ENCODE measurements at places on chromosomes 1 and 21. TPM values are rescaled to one million over a fixed set of nuclear protein-coding genes. Genes with fewer than 3 reads are reported as not detected.

The KCNC4 gene
- total RNA-seq = 6.5 TPM

The ACKR1 gene
- total RNA-seq = 4.3 TPM

The ZMYND12 gene
- total RNA-seq = 245 TPM

The CNIH3 gene
- total RNA-seq = 5.2 TPM

The C4BPB gene
- 6.2 TPM for total RNA-seq

The PCBP3 gene
- total RNA-seq = 10.9 TPM

The DDI2 gene
- total RNA-seq = 261 TPM

DNA sequence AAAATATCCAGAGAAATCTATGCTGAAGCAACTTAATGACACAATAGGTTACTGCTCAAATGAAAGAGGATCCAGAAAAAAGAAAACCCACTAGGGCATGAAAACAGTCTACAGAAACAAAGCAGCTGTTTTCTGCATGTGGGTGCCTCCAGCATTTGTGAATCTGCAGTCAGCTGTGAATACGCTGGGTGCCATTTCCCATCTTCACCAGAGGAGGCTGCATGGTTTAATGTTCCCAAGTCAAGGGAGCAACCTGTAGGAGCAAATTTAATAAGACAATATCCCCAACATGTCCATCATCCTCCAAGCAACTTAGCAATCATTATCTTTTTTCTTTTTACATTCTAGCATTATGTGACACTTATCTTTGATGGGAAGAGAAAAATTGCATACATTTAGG, 396.6 kb downstream of the BRINP2 start:
- DNase-seq = no peak
- H3K27me3 ChIP-seq = no peaks in the 10 kb centered on the region
- no peaks in the 10 kb centered on the region for H3K4me1 ChIP-seq
- H3K36me3 ChIP-seq = no peaks in the 10 kb centered on the region

DNA sequence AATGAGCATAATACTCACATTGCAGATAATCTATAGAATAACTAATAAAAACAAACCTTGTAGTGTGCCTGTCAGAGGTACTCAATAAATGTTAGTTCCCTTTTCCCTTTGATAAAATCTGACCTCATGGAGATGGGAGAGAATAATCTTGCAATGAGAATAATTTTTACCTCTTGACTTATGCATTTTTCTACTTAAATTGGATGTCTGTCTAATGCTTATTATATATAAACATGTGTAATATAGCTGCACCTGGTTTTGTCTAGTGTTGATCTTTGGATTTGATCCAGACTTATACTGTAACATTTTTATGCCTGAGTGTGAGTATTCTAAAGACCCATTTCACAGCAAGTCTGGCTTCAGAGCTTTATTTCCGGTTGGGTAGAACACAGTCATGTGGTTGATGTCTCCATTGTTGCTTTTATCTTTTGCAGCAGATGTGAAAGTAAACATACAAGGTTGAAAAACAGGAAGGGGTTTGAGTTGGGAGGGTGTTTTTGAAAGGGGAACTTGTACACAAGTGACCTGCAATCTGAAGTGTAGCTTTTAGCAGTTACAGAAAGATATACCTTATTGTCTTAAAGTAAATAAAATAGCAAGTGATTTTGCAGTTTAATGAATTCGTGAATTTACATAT, 12.4 kb downstream of the EPB41 start:
- peak; percentile 78 for DNase-seq
- no peaks in the 10 kb centered on the region for H3K27me3 ChIP-seq
- peak overlapping the region; percentile 78 for H3K27ac ChIP-seq
- peaks cover 32% of the 10 kb centered on the region for H3K4me1 ChIP-seq
- no peak overlapping the region for H3K4me3 ChIP-seq

- no peaks in the 10 kb centered on the region for H3K4me1 ChIP-seq
- H3K27ac ChIP-seq = no peak overlapping the region
- H3K4me3 ChIP-seq = no peak overlapping the region
- no peaks in the 10 kb centered on the region for H3K27me3 ChIP-seq
Measured at GRCh38 chr1:35756064-35756463, 13.7 kb downstream of the CLSPN start.

GRCh38 chr1:223765036-223765718, 52.8 kb downstream of the CAPN2 start:
- DNase-seq = no peak
- no peaks in the 10 kb centered on the region for H3K4me1 ChIP-seq
- no peaks in the 10 kb centered on the region for H3K27me3 ChIP-seq
- H3K36me3 ChIP-seq = peaks cover 84% of the 10 kb centered on the region

GRCh38 chr1:24643363-24644099, 429 bp downstream of the SRRM1 start:
- H3K27me3 ChIP-seq = no peaks in the 10 kb centered on the region
- peaks cover 29% of the 10 kb centered on the region for H3K4me1 ChIP-seq
- peak overlapping the region; percentile 97 for H3K4me3 ChIP-seq

DNA sequence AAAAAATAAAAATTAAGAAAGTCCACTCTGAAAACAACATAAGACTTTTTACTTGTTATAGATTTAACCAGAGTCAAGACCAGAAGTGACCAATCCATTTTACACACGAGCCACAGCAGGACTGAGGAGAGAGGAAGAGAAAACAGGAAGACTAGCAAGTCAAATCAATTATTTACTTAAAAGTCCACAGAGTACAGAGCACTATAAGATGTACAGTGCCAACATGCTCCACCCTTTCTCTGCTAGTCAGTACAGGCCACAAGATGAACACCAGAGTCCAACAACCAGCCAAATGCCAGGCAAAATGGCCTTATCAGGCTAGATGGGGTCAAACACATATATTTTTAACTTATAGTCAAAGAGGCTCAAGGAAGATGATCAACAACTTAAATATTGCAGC, 19.5 kb downstream of the LUZP1 start:
- H3K27ac ChIP-seq = no peak overlapping the region
- no peak overlapping the region for H3K4me3 ChIP-seq
- H3K4me1 ChIP-seq = no peaks in the 10 kb centered on the region
- H3K27me3 ChIP-seq = no peaks in the 10 kb centered on the region
- no peaks in the 10 kb centered on the region for H3K36me3 ChIP-seq

DNA sequence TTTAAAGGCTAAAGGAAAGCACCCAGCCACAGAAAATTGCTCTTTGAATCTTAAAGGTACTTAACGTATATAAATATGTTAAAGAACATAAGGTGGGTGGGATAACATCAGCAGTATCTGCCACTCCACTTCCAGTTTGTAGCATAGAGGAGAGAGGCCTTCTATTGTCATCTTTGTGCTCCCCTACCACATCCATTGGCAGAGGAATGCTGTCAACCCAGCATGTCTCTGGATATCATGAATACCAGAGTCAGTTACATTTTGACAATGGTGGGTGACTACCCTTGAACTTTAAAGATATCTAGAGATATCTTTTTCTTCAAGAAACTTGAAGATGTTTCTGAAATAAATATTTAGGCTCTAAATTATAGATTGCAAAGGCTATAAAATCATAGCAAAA, 283.2 kb upstream of the LRRC7 start:
- no peaks in the 10 kb centered on the region for H3K27me3 ChIP-seq
- no peak overlapping the region for H3K4me3 ChIP-seq
- DNase-seq = no peak
- H3K36me3 ChIP-seq = no peaks in the 10 kb centered on the region
- H3K4me1 ChIP-seq = no peaks in the 10 kb centered on the region
- H3K27ac ChIP-seq = no peak overlapping the region

GRCh38 chr1:232551386-232551785, 78.5 kb downstream of the SIPA1L2 start:
- H3K36me3 ChIP-seq = no peaks in the 10 kb centered on the region
- H3K4me1 ChIP-seq = peaks cover 58% of the 10 kb centered on the region
- no peak overlapping the region for H3K4me3 ChIP-seq
- DNase-seq = peak; percentile 64
- no peaks in the 10 kb centered on the region for H3K27me3 ChIP-seq
- H3K27ac ChIP-seq = no peak overlapping the region

DNA sequence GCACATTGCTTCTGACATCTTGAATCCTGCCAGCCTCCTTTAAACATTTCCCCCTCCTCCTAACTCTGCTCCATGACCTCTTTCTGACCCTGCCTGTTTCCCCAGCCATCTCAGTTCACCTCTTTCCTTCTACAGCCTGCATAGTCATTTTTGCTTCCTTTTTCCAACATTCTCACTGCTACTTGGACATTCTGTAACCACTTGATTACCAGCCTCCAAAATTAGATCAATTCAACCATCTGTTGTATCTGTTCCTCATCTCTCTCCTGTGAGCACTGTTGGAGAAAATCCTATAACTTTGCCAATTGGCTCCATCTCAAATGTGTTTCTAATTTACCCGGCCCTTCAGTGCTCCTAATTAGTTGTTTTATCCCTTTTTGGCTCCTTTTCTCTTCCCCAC, 27.5 kb upstream of the GPR88 start:
- peaks cover 17% of the 10 kb centered on the region for H3K4me1 ChIP-seq
- peaks cover 28% of the 10 kb centered on the region for H3K36me3 ChIP-seq
- no peaks in the 10 kb centered on the region for H3K27me3 ChIP-seq
- no peak for DNase-seq

DNA sequence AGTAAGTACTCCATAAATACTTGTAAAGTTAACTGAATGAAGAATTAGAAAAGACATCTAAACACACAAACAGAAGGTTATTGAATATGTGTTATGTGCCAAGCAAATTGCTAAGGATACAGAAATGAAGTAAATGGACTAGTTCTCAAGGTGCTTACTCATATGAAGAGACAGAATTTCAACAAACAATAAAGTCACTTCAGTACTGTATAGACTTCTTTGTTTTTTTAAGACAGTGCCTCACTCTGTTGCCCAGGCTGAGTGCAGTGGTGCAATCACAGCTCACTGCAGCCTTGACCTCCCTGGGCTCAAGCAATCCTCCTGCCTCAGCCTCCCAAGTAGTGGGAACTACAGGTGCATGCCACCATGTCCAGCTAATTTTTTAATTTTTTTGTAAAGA, 57.3 kb downstream of the SERBP1 start:
- H3K4me3 ChIP-seq = no peak overlapping the region
- no peaks in the 10 kb centered on the region for H3K36me3 ChIP-seq
- no peaks in the 10 kb centered on the region for H3K27me3 ChIP-seq

GRCh38 chr1:151989211-151989862, 4.3 kb downstream of the S100A10 start:
- H3K4me1 ChIP-seq = peaks cover 71% of the 10 kb centered on the region
- no peaks in the 10 kb centered on the region for H3K27me3 ChIP-seq
- peak; percentile 56 for DNase-seq
- H3K27ac ChIP-seq = peak overlapping the region; percentile 98

- peaks cover 29% of the 10 kb centered on the region for H3K4me1 ChIP-seq
- H3K36me3 ChIP-seq = no peaks in the 10 kb centered on the region
- peak overlapping the region; percentile 45 for H3K4me3 ChIP-seq
- peak; percentile 63 for DNase-seq
- no peaks in the 10 kb centered on the region for H3K27me3 ChIP-seq
Measured at GRCh38 chr1:109761227-109762038, 2.3 kb downstream of the EPS8L3 start.

DNA sequence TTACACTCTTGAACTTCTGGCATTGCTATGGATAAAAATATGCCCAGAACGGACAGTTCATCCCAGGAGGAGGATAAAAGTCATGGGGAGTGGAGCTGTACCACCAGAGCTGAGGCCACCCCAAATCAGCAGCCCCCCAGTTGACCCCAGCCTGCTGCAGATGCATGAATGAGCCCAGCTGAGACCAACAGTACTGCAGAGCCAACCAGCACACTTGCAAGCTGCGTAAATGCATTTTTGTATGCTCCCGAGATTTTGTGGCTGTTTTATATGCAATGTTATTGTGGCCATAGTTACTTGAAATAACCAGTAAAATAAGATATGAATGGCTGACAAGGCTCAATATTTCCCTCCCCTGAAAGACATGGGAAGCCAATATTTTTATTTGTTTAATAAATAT, 264.6 kb downstream of the DUSP10 start:
- H3K27ac ChIP-seq = no peak overlapping the region
- no peaks in the 10 kb centered on the region for H3K27me3 ChIP-seq

- H3K4me3 ChIP-seq = no peak overlapping the region
- no peaks in the 10 kb centered on the region for H3K36me3 ChIP-seq
- H3K4me1 ChIP-seq = peaks cover 16% of the 10 kb centered on the region
- no peak overlapping the region for H3K27ac ChIP-seq
Measured at GRCh38 chr21:36064085-36064460, 3.7 kb upstream of the SETD4 start.

- peaks cover 3% of the 10 kb centered on the region for H3K36me3 ChIP-seq
- peak overlapping the region; percentile 92 for H3K4me3 ChIP-seq
- H3K27me3 ChIP-seq = no peaks in the 10 kb centered on the region
- peaks cover 15% of the 10 kb centered on the region for H3K4me1 ChIP-seq
Measured at GRCh38 chr21:42010507-42011495, 641 bp upstream of the ZBTB21 start.

DNA sequence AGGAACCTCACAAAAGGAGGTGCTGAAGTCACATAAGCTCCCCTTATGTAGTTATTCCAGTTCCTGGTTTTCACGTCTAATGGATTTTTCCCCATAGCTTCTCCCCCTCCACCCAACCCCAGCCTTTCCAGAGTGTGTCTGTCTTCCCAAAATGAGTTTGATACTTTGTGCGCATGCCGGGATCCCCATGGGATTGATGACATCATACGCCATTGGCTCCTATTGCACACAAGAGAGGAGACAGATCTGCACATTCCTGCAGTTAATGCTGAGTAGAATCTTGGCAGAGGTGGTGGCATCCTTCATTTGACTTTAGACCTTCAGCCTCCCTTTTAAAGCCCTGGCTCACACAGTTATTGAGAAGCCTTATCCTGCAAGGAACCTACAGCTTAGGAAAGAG, 71.4 kb downstream of the DDR2 start:
- DNase-seq = no peak
- H3K4me1 ChIP-seq = no peaks in the 10 kb centered on the region
- no peak overlapping the region for H3K27ac ChIP-seq
- no peaks in the 10 kb centered on the region for H3K27me3 ChIP-seq

DNA sequence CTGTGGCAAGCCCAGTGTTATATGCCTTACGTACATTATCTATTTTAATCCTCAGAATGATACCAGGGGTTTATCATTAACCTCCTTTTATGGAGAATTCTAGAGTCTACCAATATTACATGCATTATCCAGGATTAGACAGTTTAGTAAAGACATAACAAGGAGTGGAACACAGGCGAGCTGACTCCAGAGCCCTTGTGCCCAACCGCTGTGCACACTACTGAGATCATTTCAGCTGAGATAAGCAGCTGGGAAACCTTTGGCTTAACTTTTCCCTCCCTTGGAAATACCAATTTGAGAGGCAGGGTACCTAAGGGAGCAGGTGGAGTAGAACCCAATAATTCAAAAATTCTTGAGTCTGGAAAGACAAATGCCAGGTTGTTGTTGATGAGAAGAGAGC, 59.8 kb upstream of the ATP1B1 start:
- H3K4me1 ChIP-seq = peaks cover 4% of the 10 kb centered on the region
- H3K27ac ChIP-seq = peak overlapping the region; percentile 49
- no peak overlapping the region for H3K4me3 ChIP-seq
- no peaks in the 10 kb centered on the region for H3K27me3 ChIP-seq
- no peaks in the 10 kb centered on the region for H3K36me3 ChIP-seq

GRCh38 chr1:9069326-9070100, at the start of gene SLC2A5:
Gene SLC2A5, minus strand, starts transcription at chr1:9069635. Its CDS starts 99 bp downstream, at chr1:9069536.
- H3K27ac ChIP-seq = no peak within 1 kb of the TSS
- DNase-seq = no peak
- no peaks in the 10 kb centered on the region for H3K27me3 ChIP-seq
